ENCODE measurements at places on chromosomes 5 and 9.
A peak's percentile ranks its signal among the peaks of the same experiment; 100 is the strongest.

GRCh38 chr5:88883836-88884607 is 1.0 kb upstream of the MEF2C start:
- H3K36me3 ChIP-seq: no peaks in the 10 kb centered on the region
- no peaks in the 10 kb centered on the region for H3K27me3 ChIP-seq
- no peaks in the 10 kb centered on the region for H3K4me1 ChIP-seq
- peak overlapping the region; percentile 95 for H3K27ac ChIP-seq
- H3K4me3 ChIP-seq: peak overlapping the region; percentile 65
- peak; percentile 24 for DNase-seq

- no peak overlapping the region for H3K4me3 ChIP-seq
- DNase-seq: no peak
- no peaks in the 10 kb centered on the region for H3K27me3 ChIP-seq
- H3K36me3 ChIP-seq: no peaks in the 10 kb centered on the region
These were observed 60.7 kb downstream of the NRG2 start for GRCh38 chr5:139982157-139982974.

DNA sequence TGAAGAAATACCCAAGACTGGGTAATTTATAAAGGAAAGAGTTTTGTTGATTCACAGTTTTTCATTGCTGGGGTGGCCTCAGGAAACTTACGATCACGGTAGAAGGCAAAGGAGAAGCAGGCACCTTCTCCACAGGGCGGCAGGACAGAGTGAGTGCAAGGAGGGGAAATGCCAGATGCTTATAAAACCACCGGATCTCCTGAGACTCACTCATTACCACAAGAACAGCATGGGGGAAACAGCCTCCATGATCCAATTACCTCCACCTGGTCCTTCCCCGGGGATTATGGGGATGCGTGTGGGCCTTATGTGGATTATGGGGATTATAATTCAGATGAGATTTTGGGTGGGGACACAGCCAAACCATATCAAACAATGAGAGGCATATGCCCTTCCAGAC is 18.5 kb upstream of the RORB start:
- DNase-seq: no peak
- no peak overlapping the region for H3K4me3 ChIP-seq
- H3K27ac ChIP-seq: no peak overlapping the region
- H3K36me3 ChIP-seq: no peaks in the 10 kb centered on the region

DNA sequence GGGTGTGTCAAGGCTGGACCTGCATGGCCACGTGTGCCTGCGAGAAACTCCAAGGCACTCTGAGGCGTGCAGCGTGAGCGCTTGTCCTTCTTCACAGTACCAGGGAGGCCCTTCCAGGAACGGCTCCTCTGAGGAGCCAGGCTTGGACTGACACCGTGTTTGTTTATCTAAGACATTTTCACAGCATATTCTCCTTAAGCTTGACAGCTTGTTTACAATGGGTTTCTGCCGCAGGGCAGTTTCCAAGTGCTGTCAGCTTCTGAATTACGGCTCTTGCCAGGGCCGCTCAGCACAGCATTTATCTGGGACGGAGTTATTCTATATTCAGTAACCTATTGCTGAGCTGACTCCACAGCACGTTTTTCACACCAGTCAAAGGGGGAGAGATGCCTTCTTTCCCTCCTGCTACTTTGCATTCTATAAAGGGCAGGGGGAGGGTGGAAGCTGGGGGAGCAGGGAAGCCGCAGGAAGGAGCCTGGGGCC is 98.4 kb downstream of the LMNB1 start:
- H3K27me3 ChIP-seq: no peaks in the 10 kb centered on the region
- no peak for DNase-seq
- no peaks in the 10 kb centered on the region for H3K36me3 ChIP-seq

GRCh38 chr5:15687401-15687800 is 187.4 kb downstream of the FBXL7 start:
- H3K36me3 ChIP-seq: no peaks in the 10 kb centered on the region
- no peak overlapping the region for H3K4me3 ChIP-seq
- H3K4me1 ChIP-seq: peaks cover 7% of the 10 kb centered on the region
- H3K27ac ChIP-seq: no peak overlapping the region
- no peaks in the 10 kb centered on the region for H3K27me3 ChIP-seq
- DNase-seq: no peak

DNA sequence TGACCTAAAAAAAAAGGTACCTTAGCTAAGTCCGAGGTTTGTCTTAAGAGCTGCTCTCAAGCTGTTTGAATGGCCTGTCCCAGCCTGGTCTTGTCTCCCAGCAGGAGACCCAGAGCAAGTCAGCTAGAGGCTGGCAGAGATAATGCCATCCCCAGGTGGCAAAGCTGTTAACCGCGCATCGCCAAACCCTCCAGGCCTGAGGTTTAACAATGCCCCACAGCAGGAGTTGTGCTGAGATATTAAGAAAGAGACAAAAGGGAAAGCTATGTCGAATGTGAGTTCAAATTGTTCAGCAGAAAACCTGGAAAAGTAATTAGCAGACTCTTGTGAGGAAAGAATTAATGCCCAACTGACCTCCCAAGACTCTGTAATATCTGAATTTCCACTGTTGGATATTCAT is 187.1 kb downstream of the FSTL4 start:
- DNase-seq: no peak
- H3K4me3 ChIP-seq: no peak overlapping the region
- peaks cover 6% of the 10 kb centered on the region for H3K4me1 ChIP-seq
- H3K27me3 ChIP-seq: no peaks in the 10 kb centered on the region

GRCh38 chr9:134791009-134791408 is 89.6 kb upstream of the FCN2 start:
- DNase-seq: no peak
- H3K36me3 ChIP-seq: no peaks in the 10 kb centered on the region
- no peak overlapping the region for H3K4me3 ChIP-seq
- H3K27me3 ChIP-seq: no peaks in the 10 kb centered on the region
- H3K4me1 ChIP-seq: no peaks in the 10 kb centered on the region

- no peak overlapping the region for H3K4me3 ChIP-seq
- no peaks in the 10 kb centered on the region for H3K27me3 ChIP-seq
- H3K36me3 ChIP-seq: no peaks in the 10 kb centered on the region
- no peak overlapping the region for H3K27ac ChIP-seq
- no peak for DNase-seq
These were observed 17.4 kb upstream of the TMEM174 start for GRCh38 chr5:73155271-73156222.

DNA sequence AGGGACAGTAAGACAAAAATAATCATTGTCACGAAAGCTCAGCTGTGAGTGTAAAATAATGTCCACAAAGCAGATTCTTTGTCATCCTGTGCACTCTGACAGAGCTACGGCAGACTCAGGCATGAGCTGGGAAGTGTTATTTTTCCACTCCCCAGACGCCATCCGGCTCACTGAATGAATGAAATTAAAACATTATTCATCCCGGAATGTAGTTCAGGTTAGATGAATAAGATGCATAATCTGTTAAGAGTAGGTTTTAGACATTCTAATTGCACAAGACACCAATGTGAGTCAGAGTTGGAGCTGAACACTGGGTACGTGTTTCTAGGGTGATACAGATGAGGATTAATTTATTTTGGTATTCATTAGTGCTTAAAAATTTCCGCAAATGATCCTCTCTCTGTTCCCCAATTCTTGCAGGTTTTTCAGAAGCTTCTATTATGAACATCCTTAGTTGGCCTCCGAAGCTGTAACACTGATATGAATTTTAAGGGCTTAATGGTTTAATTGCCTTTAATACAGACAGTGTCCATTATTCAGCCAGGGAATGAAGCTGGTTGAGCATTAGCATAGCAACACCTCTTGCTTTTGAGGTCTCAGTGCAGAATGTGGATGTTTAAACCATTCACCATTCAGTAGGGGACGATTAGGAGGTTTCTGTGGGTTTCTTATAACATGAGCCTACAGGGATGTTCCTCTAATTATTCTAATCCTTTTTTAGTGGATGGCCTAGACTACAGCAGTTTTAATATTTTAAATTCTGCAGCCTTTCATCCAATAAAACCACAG is 65.6 kb upstream of the FRRS1L start:
- no peak overlapping the region for H3K27ac ChIP-seq
- H3K36me3 ChIP-seq: no peaks in the 10 kb centered on the region
- no peaks in the 10 kb centered on the region for H3K27me3 ChIP-seq
- H3K4me3 ChIP-seq: no peak overlapping the region

DNA sequence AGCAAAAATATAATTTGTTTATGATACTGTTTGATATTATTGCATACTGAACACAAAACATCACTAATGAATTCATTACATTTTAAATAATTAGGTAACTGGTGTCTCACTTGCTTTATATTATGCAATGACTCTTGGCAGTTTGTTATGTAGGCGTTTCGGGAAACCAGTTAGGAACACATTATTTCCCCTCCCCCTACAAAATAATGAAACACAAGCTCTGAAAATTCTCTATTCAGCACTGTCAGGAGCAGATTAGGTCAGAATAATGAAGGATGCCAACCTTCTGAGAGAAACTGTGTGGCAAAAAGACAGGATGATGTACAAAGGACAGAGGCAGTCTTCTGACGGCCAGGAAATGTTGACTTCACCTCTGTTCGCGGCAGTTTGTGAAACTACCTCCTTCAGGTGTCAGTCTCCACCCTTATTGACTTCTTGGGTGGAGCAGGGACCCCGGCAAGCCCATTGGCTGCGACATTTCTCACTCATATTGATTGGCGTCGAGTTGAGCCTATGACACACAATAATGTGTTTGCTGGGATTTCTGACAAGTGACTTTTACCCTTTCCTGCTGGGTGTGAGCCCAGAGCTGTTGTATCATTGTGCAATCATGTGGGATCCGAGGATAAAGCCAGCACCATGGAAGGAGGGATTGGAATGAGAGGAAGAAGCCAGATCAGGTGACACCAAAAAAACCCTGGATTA is 33.9 kb downstream of the SH3PXD2B start:
- peak; percentile 94 for DNase-seq
- peaks cover 12% of the 10 kb centered on the region for H3K4me1 ChIP-seq
- H3K27ac ChIP-seq: peak overlapping the region; percentile 95
- no peaks in the 10 kb centered on the region for H3K27me3 ChIP-seq
- H3K36me3 ChIP-seq: no peaks in the 10 kb centered on the region
- peak overlapping the region; percentile 31 for H3K4me3 ChIP-seq

- H3K27ac ChIP-seq: peak overlapping the region; percentile 83
- peaks cover 41% of the 10 kb centered on the region for H3K27me3 ChIP-seq
- peaks cover 5% of the 10 kb centered on the region for H3K4me1 ChIP-seq
- H3K4me3 ChIP-seq: peak overlapping the region; percentile 65
These were observed 1.4 kb downstream of the ADAMTS2 start for GRCh38 chr5:179343719-179344430.

- H3K36me3 ChIP-seq: no peaks in the 10 kb centered on the region
- no peaks in the 10 kb centered on the region for H3K27me3 ChIP-seq
- no peak overlapping the region for H3K4me3 ChIP-seq
- no peak overlapping the region for H3K27ac ChIP-seq
- H3K4me1 ChIP-seq: no peaks in the 10 kb centered on the region
These were observed 88.5 kb downstream of the NDFIP1 start for GRCh38 chr5:142197098-142197497.

DNA sequence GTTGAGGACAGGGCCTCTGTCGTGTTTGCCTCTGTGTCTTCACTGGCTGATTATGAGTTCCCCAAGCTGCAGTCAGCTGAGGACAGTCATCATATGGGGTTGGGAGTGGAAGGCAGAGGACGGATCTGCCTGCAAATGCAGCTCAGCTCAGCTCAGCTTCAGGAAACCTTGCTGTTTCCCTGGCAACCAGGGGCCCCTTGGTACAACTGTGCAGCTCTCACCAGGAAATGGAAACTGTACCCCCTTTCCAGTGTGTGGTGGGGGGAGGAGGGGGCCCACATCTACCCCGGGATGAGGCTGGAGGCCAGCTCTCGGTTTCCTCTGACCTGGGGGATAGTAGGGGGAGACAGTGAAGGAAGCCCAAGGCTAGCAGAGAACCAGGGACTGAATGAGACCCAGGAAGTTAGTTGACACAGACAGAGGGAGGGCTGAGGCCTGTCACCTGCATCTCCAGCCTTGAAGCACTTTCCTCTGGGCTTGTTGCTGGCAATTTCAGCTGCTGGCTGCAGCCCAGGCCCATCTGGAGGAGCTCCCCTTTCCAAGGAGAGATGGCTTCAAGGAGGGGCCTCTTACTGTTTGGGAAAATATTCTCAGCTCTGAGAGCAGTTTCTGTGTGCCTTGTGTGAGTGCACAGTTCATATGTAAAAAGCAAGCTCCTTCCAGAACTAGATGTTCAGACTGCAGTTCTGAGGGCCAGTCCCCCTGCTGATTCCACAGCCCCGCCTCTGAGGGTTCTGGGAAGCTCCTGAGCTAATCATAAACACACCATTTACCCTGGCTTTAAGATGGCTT is 6.9 kb downstream of the ANXA6 start:
- peak overlapping the region; percentile 87 for H3K27ac ChIP-seq
- no peak overlapping the region for H3K4me3 ChIP-seq
- H3K27me3 ChIP-seq: no peaks in the 10 kb centered on the region
- no peak for DNase-seq

GRCh38 chr9:88892724-88893123 is 98.5 kb upstream of the S1PR3 start:
- DNase-seq: no peak
- H3K27me3 ChIP-seq: no peaks in the 10 kb centered on the region
- no peak overlapping the region for H3K27ac ChIP-seq
- H3K4me3 ChIP-seq: no peak overlapping the region
- no peaks in the 10 kb centered on the region for H3K4me1 ChIP-seq
- no peaks in the 10 kb centered on the region for H3K36me3 ChIP-seq

GRCh38 chr5:174420651-174421407 is 303.6 kb upstream of the MSX2 start:
- H3K27ac ChIP-seq: no peak overlapping the region
- no peak for DNase-seq
- no peaks in the 10 kb centered on the region for H3K4me1 ChIP-seq
- H3K36me3 ChIP-seq: no peaks in the 10 kb centered on the region
- H3K27me3 ChIP-seq: peaks cover 3% of the 10 kb centered on the region

DNA sequence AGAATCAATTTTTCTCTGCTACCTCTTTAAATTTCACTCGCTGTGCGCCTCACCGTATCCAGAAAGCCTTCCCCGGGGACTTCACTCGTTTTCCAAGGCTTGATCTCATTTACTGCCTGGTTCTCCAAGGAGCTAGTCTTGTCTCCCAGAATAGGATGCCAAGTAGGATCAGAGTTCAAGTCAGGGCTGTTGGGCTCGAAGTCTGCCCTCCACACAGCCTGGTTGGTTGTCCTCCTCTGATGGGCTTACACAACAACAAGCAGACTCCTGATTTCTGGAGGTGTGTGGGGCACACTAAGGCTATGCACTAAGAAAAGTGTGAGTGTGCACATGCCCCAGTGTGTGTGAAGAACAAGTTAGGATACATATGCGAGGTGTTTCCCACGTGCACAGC is 14.0 kb upstream of the TNIP1 start:
- no peak for DNase-seq
- no peaks in the 10 kb centered on the region for H3K4me1 ChIP-seq
- no peaks in the 10 kb centered on the region for H3K27me3 ChIP-seq
- H3K27ac ChIP-seq: peak overlapping the region; percentile 87
- no peak overlapping the region for H3K4me3 ChIP-seq
- H3K36me3 ChIP-seq: no peaks in the 10 kb centered on the region

DNA sequence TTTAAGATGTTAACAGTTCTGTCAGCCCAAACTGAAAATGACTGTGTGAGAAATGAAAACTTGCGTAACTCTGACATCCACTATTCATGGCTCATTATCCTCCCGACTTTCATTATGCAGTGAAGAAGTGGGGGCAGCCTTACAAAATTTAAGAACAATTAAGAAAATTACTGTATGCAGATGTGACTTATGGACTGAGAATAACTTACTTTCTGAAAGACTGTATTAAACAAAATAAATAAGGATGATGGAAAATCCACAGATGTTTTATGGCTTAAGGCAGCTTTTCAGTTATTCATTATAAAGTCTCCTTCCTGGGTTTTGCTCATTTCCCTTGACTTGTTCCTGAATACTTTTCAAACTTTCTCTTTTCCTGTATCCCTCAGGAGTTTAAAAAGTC is 55.2 kb downstream of the GRIN3A start:
- H3K36me3 ChIP-seq: no peaks in the 10 kb centered on the region
- no peak for DNase-seq
- H3K27me3 ChIP-seq: no peaks in the 10 kb centered on the region
- no peaks in the 10 kb centered on the region for H3K4me1 ChIP-seq
